ENCODE measurements at places on chromosomes 7 and 10. TPM values are rescaled to one million over a fixed set of nuclear protein-coding genes. Genes with fewer than 3 reads are reported as not detected.
A peak's percentile ranks its signal among the peaks of the same experiment; 100 is the strongest.

DNA sequence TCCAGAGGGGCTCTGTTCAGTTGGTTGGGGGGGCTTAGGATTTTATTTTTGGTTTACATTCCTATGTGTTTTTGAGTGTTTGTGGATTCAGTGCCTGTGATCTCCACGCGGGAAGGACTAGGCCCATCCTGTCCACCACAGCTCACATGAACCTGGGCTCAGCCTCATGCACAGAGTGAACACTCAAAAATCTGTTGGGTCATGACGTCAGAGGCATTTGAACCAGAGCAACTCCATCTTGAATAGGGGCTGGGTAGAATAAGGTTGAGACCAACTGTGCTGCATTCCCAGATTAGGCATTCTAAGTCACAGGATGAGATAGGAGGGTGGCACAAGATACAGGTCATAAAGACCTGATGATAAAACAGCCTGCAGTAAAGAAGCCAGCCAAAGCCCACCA, 133.3 kb downstream of the RAMP3 start:
- H3K36me3 ChIP-seq = no peaks in the 10 kb centered on the region
- no peak overlapping the region for H3K27ac ChIP-seq
- H3K4me1 ChIP-seq = no peaks in the 10 kb centered on the region
- H3K27me3 ChIP-seq = no peaks in the 10 kb centered on the region
- no peak for DNase-seq

The WDR86 gene
- not detected for polyA plus RNA-seq

- no peak overlapping the region for H3K27ac ChIP-seq
- no peaks in the 10 kb centered on the region for H3K27me3 ChIP-seq
- H3K36me3 ChIP-seq = no peaks in the 10 kb centered on the region
- DNase-seq = no peak
These were observed 3.8 kb downstream of the WDR91 start for GRCh38 chr7:135207406-135208101.

The CHCHD1 gene
- polyA plus RNA-seq = 35.8 TPM

GRCh38 chr7:70940597-70940996, 191.3 kb upstream of the GALNT17 start:
- H3K4me3 ChIP-seq = no peak overlapping the region
- no peaks in the 10 kb centered on the region for H3K4me1 ChIP-seq
- no peaks in the 10 kb centered on the region for H3K36me3 ChIP-seq
- H3K27ac ChIP-seq = no peak overlapping the region

DNA sequence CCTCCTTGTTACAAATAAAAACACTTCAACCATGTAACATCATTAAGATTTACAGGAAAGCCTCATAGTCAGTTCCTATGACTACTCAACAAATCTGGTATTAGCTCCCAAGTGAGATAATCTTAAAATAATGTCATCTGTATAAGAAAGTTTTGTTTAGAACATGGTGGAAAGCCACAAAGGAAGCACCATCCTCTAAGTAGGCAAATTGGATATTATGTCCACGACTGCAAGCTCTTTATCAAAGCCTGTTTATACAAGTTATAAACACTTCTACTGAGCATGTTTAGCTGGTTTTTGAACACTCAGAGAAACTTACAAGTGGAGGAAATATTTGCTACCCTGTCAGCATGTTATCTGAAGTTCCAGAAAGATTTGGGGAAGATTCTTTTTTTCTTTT, 349.8 kb downstream of the ARL4A start:
- H3K27ac ChIP-seq = no peak overlapping the region
- H3K4me1 ChIP-seq = no peaks in the 10 kb centered on the region
- H3K36me3 ChIP-seq = no peaks in the 10 kb centered on the region

DNA sequence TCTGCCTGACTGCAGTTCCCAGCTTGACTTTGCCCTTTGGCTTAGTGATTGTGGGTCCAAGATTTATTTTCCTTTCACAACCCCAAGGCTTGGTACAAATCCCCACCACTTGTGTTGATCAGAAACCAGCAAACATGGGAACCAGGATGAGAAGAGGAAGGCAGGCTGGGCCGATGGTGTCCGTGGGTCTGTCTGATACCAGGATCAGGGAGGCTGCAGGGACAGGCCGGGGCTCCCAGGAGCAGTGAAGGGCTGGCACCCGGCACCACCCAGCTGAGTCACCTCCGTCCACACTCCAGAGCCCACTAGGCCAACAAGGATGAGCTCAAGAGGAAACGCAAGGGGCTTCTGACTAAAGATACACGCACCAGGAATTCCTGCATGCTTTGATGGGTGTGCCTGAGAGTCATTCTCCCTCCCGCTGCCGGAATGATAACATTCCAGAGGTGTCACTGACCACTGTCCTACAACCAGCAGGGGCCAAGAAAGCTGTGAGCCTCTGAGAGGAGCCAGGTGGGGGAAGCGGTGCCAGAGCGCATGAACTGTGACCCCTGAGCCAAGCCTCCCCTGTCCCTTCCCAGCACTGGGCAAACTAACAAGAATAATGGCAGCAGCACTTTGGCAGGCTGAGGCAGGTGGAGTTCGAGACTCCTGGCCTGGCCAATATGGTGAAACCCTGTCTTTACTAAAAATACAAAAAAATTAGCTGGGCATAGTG, 29.2 kb upstream of the PROSER2 start:
- no peak overlapping the region for H3K4me3 ChIP-seq
- no peaks in the 10 kb centered on the region for H3K4me1 ChIP-seq
- peak; percentile 81 for DNase-seq
- no peak overlapping the region for H3K27ac ChIP-seq
- H3K27me3 ChIP-seq = no peaks in the 10 kb centered on the region

The DHX32 gene
- 31.1 TPM for polyA plus RNA-seq

The KCNIP2 gene
- 0.37 TPM for polyA plus RNA-seq

- no peak for DNase-seq
- H3K36me3 ChIP-seq = no peaks in the 10 kb centered on the region
- no peaks in the 10 kb centered on the region for H3K27me3 ChIP-seq
- no peak overlapping the region for H3K27ac ChIP-seq
- H3K4me1 ChIP-seq = no peaks in the 10 kb centered on the region
These were observed 406.0 kb downstream of the PHF14 start for GRCh38 chr7:11379641-11380040.

DNA sequence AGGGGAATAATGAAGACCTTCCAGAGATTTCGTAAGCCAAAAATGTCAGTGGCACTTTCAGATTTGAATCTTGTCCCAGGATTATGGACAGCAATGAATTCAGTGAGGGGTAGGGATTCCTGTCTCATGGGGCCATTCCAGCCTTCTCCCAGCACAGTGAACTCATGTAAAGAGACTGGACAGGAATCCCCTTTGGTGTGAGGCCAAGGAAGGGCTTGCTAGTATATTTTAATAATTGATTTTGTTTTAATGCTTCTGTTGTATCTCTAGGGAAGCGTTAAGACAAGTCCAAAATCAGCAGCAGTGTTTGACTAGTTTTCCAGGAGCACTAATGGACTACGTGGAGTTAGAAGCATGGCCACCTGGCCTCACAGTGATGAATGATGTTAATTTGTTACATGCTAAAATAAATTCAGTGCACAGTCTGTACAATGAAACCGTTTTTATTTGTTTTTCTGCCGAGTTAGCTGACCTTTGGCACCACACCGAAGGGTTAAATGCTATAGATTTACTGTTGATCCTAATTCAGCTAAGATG, 214.0 kb upstream of the DKK1 start:
- H3K36me3 ChIP-seq = no peaks in the 10 kb centered on the region
- no peaks in the 10 kb centered on the region for H3K4me1 ChIP-seq
- H3K27me3 ChIP-seq = no peaks in the 10 kb centered on the region
- no peak for DNase-seq
- no peak overlapping the region for H3K4me3 ChIP-seq
- H3K27ac ChIP-seq = no peak overlapping the region

DNA sequence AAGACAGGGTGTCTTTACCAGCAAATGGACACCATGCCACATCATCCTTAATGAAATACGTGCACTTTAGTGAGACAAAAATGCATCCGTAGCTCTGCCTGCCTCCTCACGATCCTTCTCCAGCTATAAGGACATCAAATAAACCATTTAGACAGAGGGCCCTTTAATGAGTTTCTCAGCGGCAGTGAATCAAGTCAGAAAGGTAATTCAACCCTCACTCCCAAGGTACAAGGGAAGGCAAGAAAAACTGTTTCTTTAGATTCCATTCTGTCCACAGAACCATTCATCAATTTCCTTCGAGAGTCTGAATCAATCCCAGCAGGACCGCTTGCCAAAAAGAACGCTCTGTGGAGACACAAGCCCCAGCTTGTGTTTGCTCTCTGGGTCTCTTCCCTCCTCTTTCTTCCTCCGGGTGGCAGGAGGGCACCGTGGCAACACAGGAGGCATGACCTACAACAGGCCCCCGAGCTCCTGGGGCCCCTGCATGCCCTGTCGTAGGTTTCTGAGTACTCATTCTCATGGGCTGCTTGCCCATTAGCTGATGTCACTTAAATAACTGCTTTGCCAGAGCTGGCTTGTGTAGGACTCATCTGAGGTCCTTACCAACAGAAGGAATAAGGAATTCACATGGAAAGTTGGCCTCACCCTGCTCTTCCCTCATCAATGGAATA, 297.8 kb upstream of the PRKCQ start:
- H3K4me3 ChIP-seq = no peak overlapping the region
- no peaks in the 10 kb centered on the region for H3K36me3 ChIP-seq
- H3K27ac ChIP-seq = no peak overlapping the region
- H3K27me3 ChIP-seq = peaks cover 6% of the 10 kb centered on the region
- peak; percentile 35 for DNase-seq

The PNLIPRP3 gene
- polyA plus RNA-seq = not detected

GRCh38 chr10:104120903-104121484, 977 bp upstream of the SFR1 start:
- DNase-seq = peak; percentile 97
- no peaks in the 10 kb centered on the region for H3K27me3 ChIP-seq
- H3K27ac ChIP-seq = peak overlapping the region; percentile 97
- no peaks in the 10 kb centered on the region for H3K36me3 ChIP-seq

DNA sequence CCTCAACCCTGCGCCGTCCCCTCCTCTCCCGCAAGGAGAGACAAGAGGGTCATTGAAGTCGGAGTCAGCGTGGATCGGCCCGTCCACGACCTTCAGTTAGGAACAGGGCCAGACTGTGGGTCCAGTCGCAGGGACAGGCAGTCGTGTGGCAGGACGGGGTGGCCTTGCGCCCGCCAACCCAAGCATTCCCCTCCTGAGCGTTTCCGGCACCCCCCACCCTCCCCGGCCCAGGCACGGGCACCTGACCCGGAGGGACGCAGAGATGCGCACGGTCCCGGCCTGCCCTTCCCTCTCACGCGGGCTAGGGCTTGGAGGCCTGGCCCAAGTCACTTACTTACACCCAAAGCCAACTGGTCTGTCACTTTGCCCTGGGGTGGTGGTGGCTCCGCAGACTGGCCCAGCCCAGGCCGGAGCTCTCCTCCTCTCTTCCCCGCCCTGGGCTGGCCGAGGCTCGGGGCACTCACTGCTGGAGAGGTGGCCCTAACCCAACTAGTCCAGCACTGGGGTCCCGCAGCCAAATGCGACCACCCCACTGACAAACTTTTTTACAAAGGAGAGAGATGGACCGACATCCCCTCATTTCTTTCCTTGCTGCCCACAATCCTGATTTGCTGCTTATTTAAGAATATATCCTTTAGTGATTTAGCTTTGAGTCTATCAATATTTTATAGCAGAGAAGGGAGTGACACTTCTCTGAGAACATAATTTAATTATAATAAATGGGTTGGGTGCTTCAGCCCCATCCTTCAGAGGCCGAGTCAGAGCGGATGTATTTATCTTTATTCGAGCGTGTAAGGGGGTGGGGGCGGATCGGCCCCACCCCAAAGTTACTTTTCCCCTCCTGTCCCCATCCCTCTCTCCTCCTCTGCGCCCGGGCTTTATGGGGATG, 1.2 kb upstream of the UNCX start:
- no peak overlapping the region for H3K4me3 ChIP-seq
- DNase-seq = no peak
- no peaks in the 10 kb centered on the region for H3K4me1 ChIP-seq
- H3K36me3 ChIP-seq = no peaks in the 10 kb centered on the region

GRCh38 chr7:34973400-34973760, 63.9 kb downstream of the DPY19L1 start:
- H3K27me3 ChIP-seq = no peaks in the 10 kb centered on the region
- no peaks in the 10 kb centered on the region for H3K36me3 ChIP-seq
- DNase-seq = no peak
- H3K4me1 ChIP-seq = no peaks in the 10 kb centered on the region
- no peak overlapping the region for H3K4me3 ChIP-seq

GRCh38 chr7:11175887-11176286, 202.2 kb downstream of the PHF14 start:
- DNase-seq = no peak
- H3K36me3 ChIP-seq = no peaks in the 10 kb centered on the region
- H3K27ac ChIP-seq = no peak overlapping the region

DNA sequence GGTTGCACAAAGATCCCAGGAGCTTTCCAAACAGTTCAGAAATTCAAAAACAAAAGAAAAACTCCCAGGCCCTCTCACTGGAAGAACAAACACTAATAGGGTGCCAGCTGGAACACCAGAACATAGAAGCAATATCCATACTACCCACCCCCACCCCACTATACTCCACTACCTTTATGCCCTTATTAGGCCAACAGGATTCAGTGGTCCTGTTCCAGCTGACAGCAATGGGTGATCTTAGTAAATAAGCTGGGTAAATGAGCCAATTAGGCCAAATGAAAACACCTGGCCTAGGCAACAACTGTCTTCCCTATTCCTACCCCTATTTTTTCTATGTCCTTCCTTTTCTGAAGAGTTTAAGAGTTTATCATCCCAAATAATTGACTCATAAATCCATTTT, 11.7 kb downstream of the NOC3L start:
- H3K27ac ChIP-seq = no peak overlapping the region
- no peaks in the 10 kb centered on the region for H3K27me3 ChIP-seq
- H3K36me3 ChIP-seq = peaks cover 8% of the 10 kb centered on the region
- H3K4me3 ChIP-seq = no peak overlapping the region
- DNase-seq = no peak

DNA sequence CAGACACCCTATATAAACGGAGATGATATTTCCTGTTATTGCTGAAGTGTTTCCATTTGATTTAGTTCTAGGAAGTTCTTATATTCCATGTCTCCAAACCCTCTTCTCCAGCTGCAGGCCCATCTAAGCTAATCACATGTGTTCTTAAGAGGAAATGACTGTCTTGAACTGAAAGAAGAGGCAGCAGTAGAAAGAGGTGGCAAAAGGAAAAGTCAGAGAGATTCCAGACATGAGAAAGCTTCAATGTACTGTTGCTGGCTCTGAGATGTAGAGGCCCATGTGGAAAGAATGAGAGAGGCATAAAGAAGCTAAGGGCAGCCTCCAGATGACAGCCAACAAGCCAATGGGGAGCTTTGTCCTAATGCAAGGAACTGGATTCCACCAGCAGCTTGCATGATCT, 287.2 kb downstream of the GFRA1 start:
- H3K4me1 ChIP-seq = no peaks in the 10 kb centered on the region
- H3K27me3 ChIP-seq = no peaks in the 10 kb centered on the region
- DNase-seq = peak; percentile 8
- no peak overlapping the region for H3K4me3 ChIP-seq
- no peak overlapping the region for H3K27ac ChIP-seq

- DNase-seq = no peak
- H3K36me3 ChIP-seq = no peaks in the 10 kb centered on the region
These were observed 212.2 kb downstream of the FAM107B start for GRCh38 chr10:14562218-14563075.

The EIF5AL1 gene
- 2.4 TPM for polyA plus RNA-seq

The ZFAND2A gene
- 22.0 TPM for polyA plus RNA-seq

Data from fibroblast of lung (primary cell).